ENCODE measurements at places on chromosomes 11 and 22.
A peak's percentile ranks its signal among the peaks of the same experiment; 100 is the strongest.

DNA sequence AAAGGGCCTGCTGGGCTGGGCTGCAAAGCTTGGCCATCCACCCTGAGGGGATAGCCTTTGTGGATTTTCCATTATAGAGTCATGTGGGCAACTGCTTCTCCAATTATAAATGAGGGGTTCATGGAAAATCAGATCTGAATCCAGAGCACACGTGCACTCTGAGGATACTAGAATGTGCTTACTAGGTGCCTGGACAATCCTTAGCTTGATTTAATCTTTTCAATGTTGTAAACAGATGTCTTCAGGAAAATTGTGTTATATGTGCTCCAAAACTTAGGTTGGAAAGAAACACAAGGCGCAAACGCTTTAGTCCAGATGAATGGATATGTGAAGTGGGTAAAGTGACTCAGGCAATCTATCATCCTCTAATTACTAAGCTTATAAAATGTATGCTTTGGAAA is 92.0 kb downstream of the SLC17A6 start:
- DNase-seq: no peak

- DNase-seq: no peak
Measured at GRCh38 chr22:24550902-24551435, 4.0 kb downstream of the GUCD1 start.

GRCh38 chr22:20589614-20590476 is 82.4 kb downstream of the MED15 start:
- no peak for DNase-seq

GRCh38 chr11:34278693-34279297 is 79.0 kb downstream of the ABTB2 start:
- DNase-seq: peak; percentile 77

DNA sequence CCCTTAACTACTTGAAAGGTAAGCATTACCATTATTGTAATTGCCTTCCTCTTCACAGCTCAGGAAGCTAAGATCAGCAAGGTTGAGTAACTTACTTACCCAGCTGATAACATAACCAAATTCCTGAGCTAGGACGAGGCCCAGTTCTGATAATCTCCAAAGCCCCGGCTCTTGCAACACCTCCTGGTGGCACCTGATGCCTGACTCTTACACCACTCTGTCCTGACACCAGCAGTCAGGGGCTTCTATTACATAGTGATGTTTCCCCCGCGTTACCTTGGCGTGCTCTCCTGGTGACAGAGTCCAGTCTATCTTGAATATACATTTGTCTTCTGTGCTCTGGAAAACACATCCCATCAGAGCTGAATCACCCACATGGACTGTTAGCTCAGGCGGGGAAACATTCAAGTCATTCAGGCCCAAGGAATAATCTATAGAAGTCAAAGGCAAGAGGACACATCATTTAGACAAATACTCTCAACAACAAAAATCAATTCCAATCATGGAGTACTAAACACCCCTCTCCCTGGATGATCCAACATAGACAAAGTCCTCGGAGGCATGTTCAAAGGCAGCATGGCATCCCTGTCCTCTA is 12.6 kb downstream of the JAML start:
- no peak for DNase-seq

Data from LNCaP clone FGC (cell line).